PC-3 (cell line): ENCODE measurements at places on chromosomes 12 and 14. TPM values are rescaled to one million over a fixed set of nuclear protein-coding genes. Genes with fewer than 3 reads are reported as not detected.
A peak's percentile ranks its signal among the peaks of the same experiment; 100 is the strongest.

The TMCC3 gene
- 4.7 and 6.5 TPM in 2 replicates for total RNA-seq

DNA sequence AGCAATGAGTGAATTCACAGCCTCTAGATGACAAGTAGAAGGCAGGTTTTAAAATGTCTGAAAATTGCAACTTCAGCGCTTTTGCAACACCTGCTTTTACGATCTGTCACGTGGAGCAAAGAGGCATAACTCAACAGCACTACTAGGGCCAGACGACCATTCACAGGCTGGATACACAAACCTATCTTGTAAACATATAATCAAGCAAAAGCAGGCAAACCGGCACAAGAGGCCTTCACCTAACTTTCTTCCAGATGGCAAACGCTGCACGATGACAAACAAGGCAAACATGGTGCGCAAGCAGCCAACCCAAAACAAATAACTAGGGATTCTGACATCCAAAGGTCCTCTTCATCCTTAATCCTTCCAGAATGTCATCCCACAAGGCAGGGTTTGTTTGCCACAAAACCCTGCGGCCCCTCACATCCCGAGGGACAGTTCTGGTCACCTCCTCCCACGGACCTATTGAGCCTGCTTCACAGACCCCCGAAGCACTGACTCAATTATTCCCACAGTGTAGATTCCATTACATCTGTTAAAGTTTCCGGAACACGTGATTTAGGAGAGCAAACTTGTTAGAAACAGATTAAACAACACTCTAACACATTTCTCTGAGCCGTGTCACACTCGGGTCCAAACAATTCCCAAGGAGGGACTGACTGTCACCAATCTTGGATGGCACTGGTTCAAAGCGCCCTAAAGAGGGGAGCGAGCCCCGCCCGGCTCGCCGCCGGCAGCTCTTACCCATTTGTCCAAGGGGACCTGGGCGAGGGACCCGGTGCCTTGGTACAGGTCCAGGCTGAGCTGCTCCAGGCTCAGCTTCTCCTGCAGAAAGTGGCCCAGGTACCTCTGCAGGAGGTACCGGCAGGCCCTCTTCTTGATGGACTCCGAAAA lies 823 bp downstream of the ATG2B start:
- peak; percentile 71 for DNase-seq

The TMTC2 gene
- 10.7 and 17.5 TPM in 2 replicates for total RNA-seq

The MED13L gene
- 61.2 and 71.6 TPM in 2 replicates for total RNA-seq

DNA sequence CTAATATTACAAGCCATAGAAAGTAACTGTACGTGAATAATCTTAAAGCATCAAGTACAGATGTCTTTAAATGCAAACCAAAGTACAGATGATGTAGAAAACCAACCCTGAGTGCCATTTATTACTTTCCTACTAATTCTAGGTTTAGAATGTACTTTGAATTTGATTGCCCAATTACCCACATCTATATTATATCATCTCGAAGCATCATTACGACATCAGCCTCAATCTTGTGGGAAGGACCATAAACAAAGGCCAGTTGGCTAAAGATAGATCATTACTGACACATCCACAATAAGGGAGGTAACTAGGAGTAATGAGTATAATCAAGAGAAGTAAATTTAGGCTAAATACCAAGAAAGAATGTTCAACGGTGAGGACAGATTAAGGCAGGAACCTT lies 478.9 kb downstream of the BCAT1 start:
- DNase-seq, result no peak

- no peak for DNase-seq
These were observed 278.7 kb upstream of the PWP1 start for GRCh38 chr12:107406932-107407331.

DNA sequence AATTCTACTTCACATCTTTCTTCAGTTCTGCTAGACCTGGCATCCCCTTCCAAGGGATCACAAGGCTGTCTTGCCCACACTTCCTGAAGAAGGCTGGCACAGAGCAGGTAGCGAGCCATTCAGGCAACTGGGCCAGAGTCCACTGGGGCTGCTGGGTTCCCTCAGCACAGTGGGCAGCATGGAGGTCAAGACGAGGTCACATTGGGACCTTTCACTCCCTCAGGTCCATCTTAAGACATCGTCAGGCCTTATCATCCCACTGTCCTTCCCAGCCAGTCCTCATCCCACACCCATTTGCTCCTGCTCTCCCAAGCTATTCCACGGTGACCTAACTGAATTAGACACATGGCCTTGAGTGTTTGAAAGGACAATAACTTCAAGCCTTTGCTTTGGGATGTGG lies 143.1 kb upstream of the HIF1A start:
- DNase-seq, result no peak

GRCh38 chr12:67541625-67541991 lies 106.9 kb upstream of the DYRK2 start:
- no peak for DNase-seq

The CMA1 gene
- not detected in 2 replicates for total RNA-seq

DNA sequence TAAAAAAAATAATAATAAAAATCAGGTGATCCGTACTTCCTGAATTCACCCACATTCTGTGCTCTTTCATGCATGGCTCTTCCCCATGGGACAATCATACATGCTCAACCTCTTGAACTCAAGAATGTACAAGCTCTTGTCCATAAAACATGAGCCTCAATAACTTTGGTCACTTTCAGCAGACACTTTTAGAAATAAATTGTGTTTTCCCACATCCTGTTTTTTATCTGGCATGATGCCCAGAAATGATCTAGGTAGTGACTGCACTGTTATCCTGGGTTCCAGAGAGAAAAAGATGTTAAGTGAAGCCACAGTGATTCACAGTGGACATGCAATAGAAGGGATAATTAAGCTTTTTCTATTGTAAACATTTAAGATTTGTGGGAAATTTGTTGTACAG lies 537.6 kb upstream of the TMEM132C start:
- DNase-seq, result peak; percentile 41

DNA sequence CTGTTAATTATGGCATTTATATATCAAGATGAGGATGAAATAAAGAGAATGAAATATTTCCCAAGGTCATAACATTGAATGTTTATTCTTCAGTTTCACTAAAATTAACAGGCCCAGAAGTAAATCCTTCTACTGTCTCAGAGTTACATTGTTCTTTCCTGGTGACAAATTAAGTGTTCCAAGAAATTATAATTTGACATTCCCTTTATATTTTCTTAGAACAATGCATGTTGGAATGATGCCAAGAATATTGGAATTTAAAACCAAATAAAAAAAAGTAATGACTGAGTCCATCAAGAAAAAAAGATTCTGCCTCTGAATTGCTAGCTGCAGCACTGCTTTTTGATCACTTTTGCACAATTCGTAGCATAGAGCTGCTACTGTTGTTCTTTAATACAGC lies 152.1 kb downstream of the METTL25 start:
- DNase-seq, result no peak

GRCh38 chr14:22932146-22932545 lies 3.0 kb upstream of the PRMT5 start:
- peak; percentile 17 for DNase-seq

DNA sequence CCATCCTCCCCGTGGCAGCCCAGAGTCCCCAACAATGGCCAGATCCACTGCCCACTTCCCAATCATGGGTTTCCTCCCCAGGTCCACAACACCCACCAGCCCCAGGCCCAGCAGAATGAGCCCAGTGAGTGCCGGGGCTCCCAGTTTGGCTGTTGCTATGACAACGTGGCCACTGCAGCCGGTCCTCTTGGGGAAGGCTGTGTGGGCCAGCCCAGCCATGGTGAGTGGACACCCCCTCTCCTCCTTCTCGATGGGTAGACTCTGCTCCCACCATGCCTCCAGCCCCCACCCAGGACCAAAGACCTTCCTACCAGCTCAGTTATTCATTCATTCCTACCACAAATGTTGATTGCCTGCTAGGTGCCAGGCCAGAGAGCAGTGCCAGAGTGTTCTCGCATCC lies 23.8 kb downstream of the PAPLN start:
- no peak for DNase-seq

The NUAK1 gene
- 9.8 and 11.0 TPM in 2 replicates for total RNA-seq

DNA sequence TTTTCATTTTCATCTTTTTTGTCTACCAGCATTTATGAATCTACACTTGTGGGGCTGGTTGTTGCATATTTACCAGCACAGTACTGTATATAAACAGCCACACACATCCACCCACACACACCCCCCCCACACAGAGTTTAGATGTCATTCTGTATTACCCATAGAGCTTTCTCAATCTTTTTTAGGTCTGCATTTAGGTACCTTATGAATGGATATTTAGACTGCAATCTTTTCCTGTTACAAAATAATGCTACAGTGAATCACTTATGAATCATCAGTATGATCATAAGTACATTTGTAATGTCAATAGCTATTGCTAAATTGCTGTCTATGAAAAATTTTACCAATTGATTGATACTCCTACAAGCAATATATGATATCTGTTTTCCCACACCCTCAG lies 67.3 kb upstream of the STK38L start:
- peak; percentile 94 for DNase-seq

- DNase-seq, result no peak
These were observed 1165.4 kb downstream of the TMEM121 start for GRCh38 chr14:106691601-106692291.

DNA sequence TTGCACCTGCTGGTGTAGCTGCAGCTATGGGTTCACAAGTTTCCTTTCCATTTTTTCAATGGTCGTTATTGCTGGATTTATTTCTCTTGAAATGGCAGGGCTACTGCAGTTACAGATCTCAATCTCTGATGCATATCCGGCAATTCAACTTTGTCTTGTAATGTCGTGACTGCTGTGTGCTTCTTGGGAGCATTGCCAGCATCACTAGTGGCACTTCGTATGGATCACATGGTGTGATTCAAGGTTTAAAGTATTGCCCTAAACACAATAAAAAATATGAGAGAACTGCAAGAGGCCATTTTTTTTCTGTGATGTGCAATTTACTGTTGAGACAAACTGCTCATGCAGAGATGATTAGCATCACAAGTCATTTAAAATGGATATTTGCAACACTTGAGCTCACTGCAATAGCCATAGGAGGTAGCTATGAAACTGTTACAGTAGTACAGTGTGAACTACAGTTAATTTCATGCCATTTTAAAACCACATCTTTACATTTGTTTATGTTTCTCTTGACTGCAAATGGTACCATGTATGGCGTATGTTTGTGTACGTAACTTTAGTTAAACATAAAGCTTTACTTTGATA lies 217.4 kb upstream of the PDE3A start:
- peak; percentile 11 for DNase-seq

- no peak for DNase-seq
These were observed 155.4 kb upstream of the NEDD1 start for GRCh38 chr12:96751626-96752025.

- no peak for DNase-seq
These were observed 55.3 kb upstream of the ATF1 start for GRCh38 chr12:50708631-50709030.

DNA sequence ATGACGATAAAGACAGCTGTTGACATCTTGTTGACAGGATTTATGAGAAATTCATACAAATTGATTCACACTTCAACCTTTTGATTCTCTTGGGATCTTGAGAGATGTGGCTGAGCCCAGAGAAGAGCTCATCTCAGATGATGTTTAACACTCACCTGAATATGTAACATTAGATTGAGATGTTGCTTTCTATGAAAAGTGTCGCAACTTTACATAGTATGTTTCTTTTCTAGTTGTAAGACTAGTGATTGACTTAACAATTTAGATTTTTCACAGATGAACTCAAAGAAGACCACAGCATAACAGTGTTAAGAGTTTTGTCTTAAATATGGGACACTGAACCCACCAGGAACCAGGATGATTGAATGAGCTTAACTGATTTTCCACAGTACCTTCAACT lies 40.6 kb upstream of the P2RX7 start:
- DNase-seq, result no peak

The KIF5A gene
- not detected in 2 replicates for total RNA-seq
